Glutamatergic neuron (in vitro differentiated cells): ENCODE measurements at places on chromosomes 7 and 10. TPM values are rescaled to one million over a fixed set of nuclear protein-coding genes. Genes with fewer than 3 reads are reported as not detected.

DNA sequence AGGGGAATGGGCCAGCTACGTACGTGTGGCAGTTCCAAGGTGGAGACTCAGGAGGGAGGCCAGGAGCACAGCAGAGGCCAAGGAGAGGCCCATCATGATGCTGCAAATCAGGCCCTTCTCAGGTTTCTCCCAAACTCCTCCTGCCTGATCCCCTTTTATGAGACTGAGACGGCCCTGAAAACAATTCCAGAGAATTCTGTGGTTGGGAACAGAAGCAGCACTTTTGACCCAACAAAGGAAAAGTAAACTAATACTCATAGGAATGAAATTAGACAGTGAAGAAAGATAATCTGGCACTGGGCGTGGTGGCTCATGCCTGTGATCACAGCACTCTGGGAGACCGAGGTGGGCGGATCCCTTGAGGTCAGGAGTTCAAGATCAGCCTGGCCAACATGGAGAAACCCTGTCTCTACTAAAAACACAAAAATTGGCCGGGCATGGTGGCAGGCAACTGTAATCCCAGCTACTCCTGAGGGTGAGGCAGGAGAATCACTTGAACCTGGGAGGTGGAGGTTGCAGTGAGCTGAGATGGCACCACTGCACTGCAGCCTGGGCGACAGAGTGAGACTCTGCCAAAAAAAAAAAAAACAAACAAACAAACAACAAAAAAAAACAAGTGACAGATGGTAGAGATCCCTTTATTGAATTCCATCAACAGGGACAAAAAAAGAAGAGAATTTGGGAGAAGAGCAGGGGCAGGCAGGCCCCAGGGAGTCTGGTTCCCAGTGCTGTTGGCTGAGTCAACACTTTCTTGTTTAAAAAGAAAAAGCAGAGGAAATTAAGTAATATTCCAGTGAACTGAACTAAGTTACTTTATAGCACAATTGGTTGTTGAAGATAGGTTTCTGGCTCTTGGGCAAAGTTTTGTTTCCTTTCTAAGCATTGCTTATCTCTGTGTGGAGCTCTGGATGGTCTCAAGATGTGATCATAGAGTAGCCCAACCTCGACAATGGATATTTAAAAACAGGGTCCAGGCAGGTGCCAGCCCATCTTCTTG lies at the start of gene CCL26:
CCL26 (minus strand) TSS at position 131 of the 997 bp plus-strand sequence; CDS start at position 96, 35 bp downstream.
- DNase-seq = no peak

GRCh38 chr10:46239247-46239646 lies 47.5 kb upstream of the ANTXRL start:
- DNase-seq = no peak

The PDGFA gene
- 7.6 TPM for total RNA-seq

GRCh38 chr7:2619116-2619515 lies 12.7 kb upstream of the TTYH3 start:
- DNase-seq = no peak

The MAP3K8 gene
- 1.7 TPM for total RNA-seq

GRCh38 chr10:96960872-96961271 lies 128.8 kb downstream of the LCOR start:
- DNase-seq = no peak

DNA sequence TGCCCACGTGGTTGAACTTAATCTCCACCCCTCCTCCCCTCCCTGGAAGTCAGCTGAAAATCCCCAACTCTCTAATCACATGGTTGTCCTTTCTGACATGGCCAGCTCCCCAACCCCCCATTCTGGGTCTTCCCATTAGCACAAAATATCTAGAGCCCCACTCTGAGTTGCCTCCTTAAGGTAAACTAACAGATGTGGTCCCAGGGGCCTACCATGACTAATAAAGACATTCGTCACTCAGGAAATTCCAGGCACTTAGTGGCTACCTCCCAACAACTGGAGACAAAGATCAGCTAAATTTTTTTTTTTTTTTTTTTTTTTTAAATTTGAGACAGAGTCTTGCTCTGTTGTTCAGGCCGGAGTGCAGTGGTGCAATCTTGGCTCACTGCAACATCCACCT lies 21.1 kb downstream of the CCDC126 start:
- DNase-seq = no peak

The SPDYE6 gene
- total RNA-seq = not detected

The TMEM130 gene
- 7.8 TPM for total RNA-seq

GRCh38 chr7:41163991-41164390 lies 538.9 kb downstream of the INHBA start:
- no peak for DNase-seq

The PLAC9 gene
- total RNA-seq = not detected

The ZSCAN21 gene
- 26.3 TPM for total RNA-seq

- peak; percentile 38 for DNase-seq
Observed at GRCh38 chr7:127713758-127714157, 61.8 kb downstream of the SND1 start.

DNA sequence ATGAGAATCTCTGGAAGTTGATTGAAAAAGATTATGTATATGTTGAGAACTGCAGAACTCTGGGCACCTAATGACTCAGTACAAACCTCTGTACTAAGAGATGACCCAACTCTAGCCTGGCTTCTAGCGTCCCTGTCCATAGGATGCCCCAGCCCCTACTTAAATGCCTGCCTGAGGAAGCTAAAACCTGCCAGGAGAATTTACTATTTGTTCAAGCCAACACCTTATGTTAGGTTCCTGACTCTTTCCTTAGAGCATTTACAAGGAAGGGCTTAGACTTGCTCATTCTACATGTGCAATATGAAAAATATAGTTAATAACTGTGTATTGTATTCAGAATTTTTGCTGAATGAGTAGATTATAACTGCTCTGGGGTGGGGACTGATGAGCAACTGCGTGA lies 37.5 kb upstream of the AOAH start:
- no peak for DNase-seq

- DNase-seq = no peak
Observed at GRCh38 chr7:28695300-28696295, 262.5 kb downstream of the TRIL start.

The CSGALNACT2 gene
- 28.3 TPM for total RNA-seq

The DOCK4 gene
- 60.3 TPM for total RNA-seq

GRCh38 chr7:25857376-25858067 lies 294.5 kb upstream of the NFE2L3 start:
- peak; percentile 24 for DNase-seq

The GCK gene
- total RNA-seq = 43.9 TPM

GRCh38 chr7:156173748-156174353 lies 361.6 kb upstream of the SHH start:
- no peak for DNase-seq

DNA sequence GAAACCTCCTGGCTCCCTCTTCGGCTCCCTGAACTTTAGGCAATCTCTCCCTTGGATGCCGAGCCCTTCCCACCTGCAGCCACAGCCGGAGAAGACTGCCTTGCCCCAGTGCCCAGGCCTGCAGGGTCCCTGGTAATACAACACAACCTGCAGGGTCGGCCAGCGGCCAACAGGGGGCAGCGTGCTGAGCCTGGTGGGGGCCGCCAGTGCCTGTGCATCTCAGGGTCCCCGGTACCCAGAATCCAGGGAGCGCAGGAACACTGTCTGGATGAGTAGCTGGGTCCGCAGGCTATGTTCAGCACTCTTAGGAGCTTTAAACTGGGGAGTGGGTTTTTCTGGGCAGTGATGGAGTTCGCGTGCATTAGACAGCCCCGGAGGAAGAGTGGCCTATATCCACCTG lies 17.5 kb upstream of the C10orf71 start:
- no peak for DNase-seq

The NFE2L3 gene
- total RNA-seq = 42.1 TPM

The PRKRIP1 gene
- total RNA-seq = 31.0 TPM

DNA sequence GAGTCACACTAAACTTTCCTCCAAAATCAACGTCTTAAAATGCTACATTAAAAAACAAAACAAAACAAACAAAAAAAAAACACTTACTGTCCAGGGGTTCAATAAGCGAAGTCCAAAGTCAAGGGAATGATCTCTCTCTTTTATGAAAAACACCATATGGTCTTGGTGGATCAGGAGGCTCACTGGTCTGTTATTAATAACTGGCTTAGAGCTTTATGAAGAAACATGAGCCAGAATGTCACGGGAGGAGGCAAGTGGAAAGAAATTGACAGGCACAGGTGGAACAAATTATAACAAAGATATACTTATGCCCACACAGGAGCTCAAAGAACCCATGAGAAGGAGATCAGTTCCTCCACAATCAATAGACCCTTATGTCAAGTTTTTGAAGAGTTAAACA lies at the start of gene MRLN:
MRLN (minus strand) TSS at position 189 of the 400 bp plus-strand sequence.
- no peak for DNase-seq
